Chondrocyte (in vitro differentiated cells): ENCODE measurements at places on chromosomes 7 and 10.

- H3K36me3 ChIP-seq: peaks cover 13% of the 10 kb centered on the region
- no peak overlapping the region for H3K4me3 ChIP-seq
- H3K27ac ChIP-seq: peak overlapping the region; percentile 99
- DNase-seq: no peak
- H3K27me3 ChIP-seq: no peaks in the 10 kb centered on the region
Measured at GRCh38 chr7:47449810-47450590, 131.9 kb downstream of the TNS3 start.

DNA sequence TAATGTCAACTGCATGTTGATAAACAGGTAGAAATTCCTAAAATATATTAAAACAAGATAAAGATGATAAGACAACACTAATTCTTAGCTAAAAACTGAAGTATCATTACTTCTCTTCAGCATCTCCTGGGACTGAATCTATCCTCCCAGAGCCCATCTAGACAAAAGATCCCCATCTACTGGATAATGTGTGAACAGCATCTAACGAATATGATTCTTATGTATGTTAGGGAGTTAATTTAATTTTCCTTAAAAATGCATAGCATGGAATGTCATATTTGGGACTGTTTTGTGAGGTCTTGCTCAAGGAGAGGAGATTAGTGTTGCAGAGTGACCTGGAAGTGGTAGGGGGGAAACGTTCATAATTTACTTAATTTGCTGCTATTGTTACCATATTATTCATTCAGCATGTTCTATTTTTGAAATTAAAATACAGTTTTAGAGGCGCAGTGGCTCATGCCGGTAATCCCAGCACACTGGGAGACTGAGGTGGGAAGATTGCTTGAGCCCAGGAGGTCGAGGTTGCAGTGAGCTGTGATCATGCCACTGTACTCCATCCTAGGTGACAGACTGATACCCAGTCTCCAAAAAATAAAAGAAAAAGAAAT is 305.1 kb upstream of the CSTF2T start:
- no peak overlapping the region for H3K4me3 ChIP-seq
- DNase-seq: no peak
- no peak overlapping the region for H3K27ac ChIP-seq
- peaks cover 8% of the 10 kb centered on the region for H3K36me3 ChIP-seq

DNA sequence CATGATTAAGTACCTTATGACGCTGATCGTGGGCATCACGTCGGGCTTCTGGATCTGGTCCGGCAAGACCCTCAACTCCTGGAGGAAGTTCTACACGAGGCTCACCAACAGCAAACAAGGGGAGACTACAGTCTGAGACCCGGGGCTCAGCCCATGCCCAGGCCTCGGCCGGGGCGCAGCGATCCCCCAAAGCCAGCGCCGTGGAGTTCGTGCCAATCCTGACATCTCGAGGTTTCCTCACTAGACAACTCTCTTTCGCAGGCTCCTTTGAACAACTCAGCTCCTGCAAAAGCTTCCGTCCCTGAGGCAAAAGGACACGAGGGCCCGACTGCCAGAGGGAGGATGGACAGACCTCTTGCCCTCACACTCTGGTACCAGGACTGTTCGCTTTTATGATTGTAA is 2.5 kb downstream of the FZD1 start:
- H3K4me1 ChIP-seq: peaks cover 37% of the 10 kb centered on the region
- no peak for DNase-seq
- H3K4me3 ChIP-seq: peak overlapping the region; percentile 90
- H3K27me3 ChIP-seq: no peaks in the 10 kb centered on the region
- H3K36me3 ChIP-seq: peaks cover 14% of the 10 kb centered on the region

GRCh38 chr10:114519306-114519669 is 115.0 kb upstream of the AFAP1L2 start:
- DNase-seq: no peak
- no peak overlapping the region for H3K4me3 ChIP-seq
- peaks cover 37% of the 10 kb centered on the region for H3K4me1 ChIP-seq
- H3K36me3 ChIP-seq: no peaks in the 10 kb centered on the region
- no peaks in the 10 kb centered on the region for H3K27me3 ChIP-seq
- no peak overlapping the region for H3K27ac ChIP-seq

- no peak overlapping the region for H3K27ac ChIP-seq
- H3K4me1 ChIP-seq: peaks cover 10% of the 10 kb centered on the region
- peaks cover 24% of the 10 kb centered on the region for H3K27me3 ChIP-seq
- H3K4me3 ChIP-seq: no peak overlapping the region
- no peak for DNase-seq
Measured at GRCh38 chr10:78739444-78740053, 329.2 kb upstream of the ZMIZ1 start.

GRCh38 chr10:59181668-59182067 is 5.2 kb downstream of the PHYHIPL start:
- no peaks in the 10 kb centered on the region for H3K36me3 ChIP-seq
- no peak overlapping the region for H3K4me3 ChIP-seq
- DNase-seq: no peak
- H3K27me3 ChIP-seq: peaks cover 8% of the 10 kb centered on the region
- peaks cover 10% of the 10 kb centered on the region for H3K4me1 ChIP-seq

DNA sequence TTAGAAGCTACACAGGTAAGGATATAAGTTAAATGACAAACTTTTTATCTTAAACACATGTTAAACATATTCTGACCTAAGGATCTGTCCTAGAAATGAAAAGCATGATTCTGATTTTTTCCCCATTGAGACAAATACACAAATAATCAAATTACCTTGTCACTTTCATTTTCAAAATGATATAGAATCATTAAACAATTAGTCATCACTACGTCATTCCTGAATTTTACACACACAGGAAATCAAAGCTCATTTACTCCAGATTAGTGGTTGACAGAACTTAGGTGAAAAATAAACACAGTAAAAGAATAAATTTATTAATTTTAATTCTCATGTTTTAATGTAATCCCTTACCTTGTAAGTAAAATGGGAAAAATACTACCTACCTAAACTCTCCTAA is 89.0 kb downstream of the AASS start:
- no peak for DNase-seq
- H3K27ac ChIP-seq: no peak overlapping the region
- peaks cover 5% of the 10 kb centered on the region for H3K27me3 ChIP-seq
- no peak overlapping the region for H3K4me3 ChIP-seq
- H3K4me1 ChIP-seq: no peaks in the 10 kb centered on the region

DNA sequence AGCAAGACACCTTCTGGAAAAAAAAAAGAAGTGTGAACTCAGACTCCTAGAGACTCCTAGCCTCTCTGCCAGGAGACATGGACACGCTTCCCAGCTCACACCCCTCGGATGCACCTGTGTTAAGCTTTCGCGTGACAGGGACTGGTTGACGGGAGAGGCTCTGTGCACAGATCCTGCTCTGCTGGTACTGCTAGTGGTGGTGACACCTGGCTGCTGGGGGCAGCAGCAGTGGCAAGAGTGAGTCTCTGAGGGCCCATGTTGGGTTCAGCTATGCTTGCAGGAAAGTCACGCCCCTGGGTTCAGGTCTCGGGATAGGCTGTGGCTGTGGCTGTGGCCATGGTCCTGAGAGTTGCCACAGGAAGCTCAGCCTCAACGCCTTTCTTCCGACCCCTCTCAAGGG is 81.1 kb downstream of the XRCC2 start:
- H3K36me3 ChIP-seq: no peaks in the 10 kb centered on the region
- H3K27me3 ChIP-seq: no peaks in the 10 kb centered on the region
- DNase-seq: no peak
- no peak overlapping the region for H3K4me3 ChIP-seq
